AG04450 (cell line): ENCODE measurements at places on chromosomes 1 and 21.

DNA sequence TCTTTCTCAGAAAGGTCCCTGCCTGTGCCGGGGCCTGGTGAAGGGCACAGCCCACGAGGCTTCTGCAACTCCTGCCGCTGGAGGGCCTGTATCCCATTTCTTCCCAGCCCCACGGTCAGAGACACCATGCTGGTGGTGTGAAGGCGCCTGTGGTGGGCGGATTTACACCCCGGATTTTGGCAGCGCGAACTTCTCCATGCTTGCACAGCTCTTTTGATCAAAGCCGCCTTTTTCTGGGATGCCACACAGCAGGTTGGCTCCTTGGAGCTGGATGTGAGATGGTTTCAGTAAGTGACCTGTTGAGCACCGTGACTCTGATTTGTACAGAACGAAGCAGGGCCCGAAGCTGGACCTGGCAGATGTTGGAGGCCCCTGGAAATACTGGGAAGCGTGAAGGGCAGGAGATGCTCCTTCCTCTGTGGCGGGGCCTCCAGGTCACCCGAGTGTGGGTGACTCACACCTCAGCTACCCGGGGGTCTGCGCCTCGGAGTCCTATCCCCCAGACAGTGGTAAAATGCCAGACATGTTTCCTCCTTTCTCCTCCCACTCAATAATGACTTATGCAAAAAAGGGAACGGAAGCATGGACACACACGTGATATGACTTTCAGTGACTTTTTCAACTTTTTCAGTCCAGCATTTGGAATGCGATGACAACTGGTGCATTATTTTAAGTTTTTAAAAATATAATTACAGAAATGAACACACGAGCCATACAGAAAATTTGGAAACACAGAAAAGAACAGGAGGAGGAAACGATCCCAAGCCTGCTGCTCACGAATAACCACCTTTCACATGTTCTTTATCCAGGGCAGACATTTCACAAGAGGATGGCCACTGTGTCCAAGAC is 9.0 kb downstream of the UMODL1 start:
- DNase-seq, result no peak

GRCh38 chr1:37519613-37520012 is 5.0 kb upstream of the MEAF6 start:
- no peak for DNase-seq

- DNase-seq, result no peak
Measured at GRCh38 chr1:116769994-116770393, 15.8 kb downstream of the CD2 start.

GRCh38 chr1:99176753-99177152 is 87.5 kb upstream of the PLPPR4 start:
- no peak for DNase-seq

- no peak for DNase-seq
Measured at GRCh38 chr1:117613249-117613968, 7.6 kb downstream of the TENT5C start.

DNA sequence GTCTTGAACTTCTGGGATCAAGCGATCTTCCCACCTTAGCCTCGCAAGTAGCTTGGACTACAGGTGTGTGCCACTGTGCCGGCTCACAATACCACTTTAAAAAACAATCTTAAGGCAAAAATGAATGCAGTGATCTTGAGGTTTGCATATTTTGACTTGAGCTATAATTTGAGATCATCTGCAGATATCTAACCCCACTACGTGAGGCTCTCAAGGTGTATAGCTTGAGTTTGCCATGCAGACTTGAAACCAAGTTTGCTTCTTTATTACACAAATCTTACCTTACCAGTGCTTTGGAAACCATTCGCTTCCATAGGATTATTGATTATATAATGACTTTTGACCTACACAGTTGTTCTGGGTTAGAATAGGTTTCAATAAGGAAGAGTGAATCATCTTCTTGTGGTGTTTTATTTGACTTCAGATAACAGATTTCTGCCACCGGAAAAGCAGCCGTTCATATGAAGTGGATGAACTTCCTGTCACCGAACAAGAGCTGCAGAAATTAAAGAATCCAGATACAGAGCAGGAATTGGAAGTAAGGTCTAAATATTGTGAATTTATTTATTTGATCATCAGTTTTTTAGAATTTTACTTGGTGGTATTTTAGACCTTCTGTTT is 155.1 kb downstream of the VPS13D start:
- DNase-seq, result no peak

DNA sequence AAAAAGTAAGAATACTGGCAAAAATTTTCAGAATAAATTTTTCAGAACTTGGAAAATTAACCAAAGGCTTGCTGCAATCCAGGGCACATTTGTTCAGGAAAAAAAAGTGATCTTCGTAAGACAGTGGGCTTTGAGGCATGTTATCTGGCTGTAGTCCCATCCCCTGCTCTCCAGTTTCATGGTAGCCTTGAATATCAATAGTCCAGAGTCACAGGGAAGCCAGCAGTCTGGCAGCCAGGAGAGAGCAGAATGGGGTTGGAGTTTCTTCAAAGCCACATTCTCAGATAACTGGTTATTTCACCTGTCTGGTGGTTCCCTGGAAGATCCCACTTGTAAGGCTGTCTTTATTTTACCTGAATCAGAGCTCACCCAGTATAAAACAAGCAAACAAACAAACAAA is 669.3 kb downstream of the MATN1 start:
- no peak for DNase-seq

GRCh38 chr1:158819461-158820443 is 11.4 kb upstream of the MNDA start:
- DNase-seq, result no peak

- DNase-seq, result no peak
Measured at GRCh38 chr1:22376976-22377375, 74.7 kb upstream of the ZBTB40 start.

- DNase-seq, result no peak
Measured at GRCh38 chr1:40927781-40928180, 51.7 kb upstream of the CTPS1 start.
